ENCODE measurements at places on chromosomes 5 and 9. TPM values are rescaled to one million over a fixed set of nuclear protein-coding genes. Genes with fewer than 3 reads are reported as not detected.

OR1J2 gene
- total RNA-seq, result not detected

- DNase-seq, result no peak
- H3K27me3 ChIP-seq, result peaks cover 4% of the 10 kb centered on the region
- no peak overlapping the region for H3K4me3 ChIP-seq
These were observed 13.0 kb upstream of the SUSD3 start for GRCh38 chr9:93045521-93045920.

DNA sequence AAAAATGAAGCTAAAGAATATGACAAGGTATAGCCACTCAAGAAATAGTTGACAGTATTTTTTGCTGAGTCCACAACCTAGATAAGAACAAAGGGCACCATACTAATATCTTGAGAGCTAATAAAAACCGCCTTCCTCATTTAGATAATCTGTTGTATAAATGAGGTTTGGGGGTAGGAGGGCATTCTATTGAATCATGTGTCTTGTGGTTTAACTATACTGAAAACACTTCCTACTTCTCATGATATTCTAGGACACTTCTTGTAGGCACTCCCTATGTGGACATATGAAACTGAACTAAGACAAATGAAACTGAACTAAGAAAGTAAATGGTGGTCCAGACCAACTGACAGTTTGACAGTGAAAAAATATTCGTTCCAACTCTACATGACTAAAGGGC lies 1268.5 kb upstream of the C9orf72 start:
- DNase-seq, result no peak
- no peak overlapping the region for H3K4me3 ChIP-seq
- H3K27ac ChIP-seq, result no peak overlapping the region
- H3K27me3 ChIP-seq, result no peaks in the 10 kb centered on the region

GRCh38 chr5:160614136-160614535 lies 192.5 kb downstream of the PTTG1 start:
- H3K4me3 ChIP-seq, result no peak overlapping the region
- no peak for DNase-seq
- no peak overlapping the region for H3K27ac ChIP-seq
- H3K27me3 ChIP-seq, result peaks cover 3% of the 10 kb centered on the region
- peaks cover 3% of the 10 kb centered on the region for H3K4me1 ChIP-seq
- H3K36me3 ChIP-seq, result no peaks in the 10 kb centered on the region

DNA sequence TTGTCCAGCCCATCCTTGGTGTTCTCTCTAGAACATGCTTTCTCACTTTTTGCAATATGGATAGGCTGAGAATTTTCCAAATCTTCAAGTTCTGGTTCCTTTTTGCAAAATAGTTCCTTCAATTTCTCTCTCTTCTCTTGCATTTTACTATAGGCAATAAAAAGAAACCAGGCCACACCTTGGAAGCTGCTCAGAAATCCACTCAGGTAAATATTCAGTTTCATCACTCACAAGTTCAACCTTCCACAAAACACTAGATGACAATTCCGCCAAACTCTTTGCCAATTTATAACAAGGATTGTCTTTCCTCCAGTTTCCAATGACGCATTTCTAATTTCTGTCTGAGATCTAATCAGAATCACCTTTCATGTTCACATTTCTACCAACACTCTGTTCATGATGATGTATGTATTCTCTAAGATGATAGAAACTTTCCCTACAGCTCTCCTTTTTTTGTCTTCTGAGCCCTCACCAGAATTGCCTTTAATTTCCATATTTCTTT lies 204.2 kb upstream of the PIK3R1 start:
- H3K36me3 ChIP-seq, result no peaks in the 10 kb centered on the region
- no peaks in the 10 kb centered on the region for H3K4me1 ChIP-seq
- DNase-seq, result no peak
- no peak overlapping the region for H3K27ac ChIP-seq
- H3K4me3 ChIP-seq, result no peak overlapping the region
